ENCODE measurements at places on chromosomes 12 and 14. TPM values are rescaled to one million over a fixed set of nuclear protein-coding genes. Genes with fewer than 3 reads are reported as not detected.
A peak's percentile ranks its signal among the peaks of the same experiment; 100 is the strongest.

VRTN gene
- not detected for total RNA-seq

DNA sequence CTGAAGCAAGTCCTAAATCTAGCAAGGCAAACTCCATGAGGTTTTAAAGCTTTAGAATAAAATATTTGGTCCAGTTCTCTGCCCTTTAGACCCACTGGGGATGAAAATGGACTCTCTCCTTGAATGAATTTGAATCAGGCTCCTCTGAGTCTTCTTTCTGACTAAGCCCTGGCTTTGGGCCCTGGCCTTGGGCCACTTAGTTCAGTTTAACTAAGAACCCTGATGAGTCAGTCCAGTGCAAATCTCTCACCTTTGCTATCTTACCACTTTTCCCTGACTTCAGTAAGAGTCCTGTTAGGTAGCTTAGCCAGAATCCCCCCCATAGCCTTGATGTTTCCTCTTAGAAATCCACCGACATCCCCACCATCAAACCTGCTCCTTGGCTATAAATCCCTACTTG, 427.5 kb downstream of the SNAPC1 start:
- H3K36me3 ChIP-seq = no peaks in the 10 kb centered on the region
- H3K4me1 ChIP-seq = peaks cover 7% of the 10 kb centered on the region
- no peak overlapping the region for H3K27ac ChIP-seq
- peak; percentile 39 for DNase-seq
- no peak overlapping the region for H3K4me3 ChIP-seq

GRCh38 chr14:51449681-51450080, 202.0 kb upstream of the FRMD6 start:
- no peak for DNase-seq
- H3K27ac ChIP-seq = no peak overlapping the region
- no peak overlapping the region for H3K4me3 ChIP-seq
- H3K4me1 ChIP-seq = peaks cover 54% of the 10 kb centered on the region
- no peaks in the 10 kb centered on the region for H3K36me3 ChIP-seq

- no peak overlapping the region for H3K27ac ChIP-seq
- no peak overlapping the region for H3K4me3 ChIP-seq
- no peak for DNase-seq
Measured at GRCh38 chr14:106491851-106492250, 965.5 kb downstream of the TMEM121 start.

ALDH1L2 gene
- total RNA-seq = 39.8 TPM

TMCC3 gene
- not detected for total RNA-seq

DNA sequence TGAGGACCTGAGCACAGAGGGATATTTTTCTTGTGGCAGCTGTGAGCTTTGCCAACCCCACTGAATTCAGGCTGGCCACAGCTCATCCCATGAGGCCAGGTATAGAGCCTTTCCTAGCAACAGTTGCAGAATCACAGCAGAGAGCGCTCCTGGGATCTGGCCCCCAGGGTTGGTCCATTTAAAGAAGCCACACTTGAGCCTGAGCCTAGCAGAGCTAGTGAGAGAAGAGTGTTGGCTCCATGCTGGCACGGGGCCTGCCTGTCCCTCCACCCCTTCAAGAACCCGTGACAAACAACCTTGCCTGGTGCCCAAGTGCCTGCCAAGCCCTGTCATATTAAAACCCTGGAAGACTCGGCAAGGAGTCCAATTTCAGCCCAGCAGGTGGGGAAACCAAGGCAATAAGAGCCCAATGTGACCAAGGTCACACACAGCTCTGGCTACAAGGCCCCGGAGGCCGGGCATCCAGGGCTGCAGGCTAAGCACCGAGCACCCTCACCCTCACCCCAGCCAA, 91.6 kb downstream of the LRRC74A start:
- H3K4me3 ChIP-seq = peak overlapping the region; percentile 78
- DNase-seq = no peak
- peak overlapping the region; percentile 99 for H3K27ac ChIP-seq

DNA sequence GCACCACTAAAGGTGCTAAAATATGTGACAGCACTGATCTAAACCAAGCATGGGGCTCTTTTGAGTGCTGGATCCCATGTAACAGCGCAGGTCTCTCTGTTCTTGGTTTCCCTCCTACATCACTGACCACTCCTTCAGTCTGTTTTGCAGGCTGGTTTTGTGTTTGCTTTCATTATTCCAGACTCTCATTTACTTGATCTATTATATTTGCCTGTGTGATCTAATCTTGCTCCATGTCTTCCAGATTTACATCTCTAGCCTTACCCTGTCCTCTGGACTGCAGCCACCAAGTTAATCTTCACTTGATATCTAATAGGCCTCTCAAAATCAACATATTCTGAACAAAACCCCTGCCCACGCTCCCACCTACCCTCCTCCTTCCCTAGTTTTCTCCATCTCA, 8.6 kb downstream of the GLIPR1 start:
- peaks cover 31% of the 10 kb centered on the region for H3K36me3 ChIP-seq
- no peaks in the 10 kb centered on the region for H3K27me3 ChIP-seq
- peaks cover 67% of the 10 kb centered on the region for H3K4me1 ChIP-seq
- H3K27ac ChIP-seq = peak overlapping the region; percentile 80

HHIPL1 gene
- total RNA-seq = 1.2 TPM

CCDC198 gene
- not detected for total RNA-seq

- no peak overlapping the region for H3K4me3 ChIP-seq
- H3K36me3 ChIP-seq = no peaks in the 10 kb centered on the region
- H3K27me3 ChIP-seq = peaks cover 3% of the 10 kb centered on the region
Measured at GRCh38 chr12:44223736-44224135, 387.9 kb downstream of the TMEM117 start.

HCAR2 gene
- not detected for total RNA-seq

GRCh38 chr12:32490801-32491200, 91.4 kb downstream of the FGD4 start:
- no peak overlapping the region for H3K4me3 ChIP-seq
- no peak for DNase-seq
- H3K27ac ChIP-seq = no peak overlapping the region
- peaks cover 4% of the 10 kb centered on the region for H3K27me3 ChIP-seq
- no peaks in the 10 kb centered on the region for H3K4me1 ChIP-seq

IFNG-AS1 gene
- total RNA-seq = not detected

- H3K4me3 ChIP-seq = no peak overlapping the region
- no peak for DNase-seq
- peaks cover 21% of the 10 kb centered on the region for H3K4me1 ChIP-seq
- no peaks in the 10 kb centered on the region for H3K36me3 ChIP-seq
- H3K27me3 ChIP-seq = no peaks in the 10 kb centered on the region
Measured at GRCh38 chr12:123442774-123443173, 6.3 kb upstream of the RILPL2 start.

GRCh38 chr12:102023343-102023930, 38.4 kb downstream of the WASHC3 start:
- H3K4me3 ChIP-seq = no peak overlapping the region
- DNase-seq = peak; percentile 22
- peak overlapping the region; percentile 52 for H3K27ac ChIP-seq

DNA sequence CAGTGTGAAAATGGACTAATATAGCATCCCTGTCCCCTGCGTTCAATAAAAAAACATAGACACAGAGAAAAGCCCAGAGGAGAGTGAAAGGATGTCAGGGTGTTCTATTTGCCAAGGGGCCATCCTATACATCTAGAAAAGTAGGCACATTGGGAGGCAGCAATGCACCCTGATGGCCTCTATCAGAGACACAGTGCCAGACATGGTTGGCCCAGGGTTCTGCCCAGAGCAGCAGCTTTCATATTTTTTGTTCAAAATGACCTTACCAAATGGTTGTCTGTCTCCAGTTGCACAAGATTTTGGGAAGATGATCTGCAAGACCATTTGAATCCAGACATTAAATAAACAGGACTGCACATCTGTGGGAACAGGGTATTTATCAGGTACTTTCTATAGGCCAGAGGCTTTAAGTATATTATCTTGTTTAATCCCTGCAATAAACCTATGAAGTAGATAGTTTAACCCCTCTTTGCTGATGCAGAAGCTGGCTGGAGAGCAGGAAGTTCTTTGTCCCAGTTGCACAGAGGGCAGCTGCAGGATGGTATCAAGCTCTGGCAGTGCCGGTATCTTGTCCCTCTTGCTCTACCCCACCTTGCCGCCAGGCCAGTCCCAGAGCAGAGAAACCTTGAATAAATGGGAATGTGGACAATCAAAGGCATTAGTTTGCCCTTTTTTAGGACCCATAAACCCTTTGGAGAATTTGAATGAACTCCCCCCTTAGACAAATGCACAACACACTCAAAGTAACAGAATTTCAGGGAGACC, 171.8 kb upstream of the PWP1 start:
- H3K36me3 ChIP-seq = no peaks in the 10 kb centered on the region
- no peak overlapping the region for H3K4me3 ChIP-seq
- DNase-seq = no peak
- no peaks in the 10 kb centered on the region for H3K27me3 ChIP-seq

- DNase-seq = no peak
- H3K4me3 ChIP-seq = no peak overlapping the region
- H3K36me3 ChIP-seq = no peaks in the 10 kb centered on the region
- H3K27me3 ChIP-seq = no peaks in the 10 kb centered on the region
Measured at GRCh38 chr14:58177125-58177524, 22.8 kb upstream of the ACTR10 start.

DNA sequence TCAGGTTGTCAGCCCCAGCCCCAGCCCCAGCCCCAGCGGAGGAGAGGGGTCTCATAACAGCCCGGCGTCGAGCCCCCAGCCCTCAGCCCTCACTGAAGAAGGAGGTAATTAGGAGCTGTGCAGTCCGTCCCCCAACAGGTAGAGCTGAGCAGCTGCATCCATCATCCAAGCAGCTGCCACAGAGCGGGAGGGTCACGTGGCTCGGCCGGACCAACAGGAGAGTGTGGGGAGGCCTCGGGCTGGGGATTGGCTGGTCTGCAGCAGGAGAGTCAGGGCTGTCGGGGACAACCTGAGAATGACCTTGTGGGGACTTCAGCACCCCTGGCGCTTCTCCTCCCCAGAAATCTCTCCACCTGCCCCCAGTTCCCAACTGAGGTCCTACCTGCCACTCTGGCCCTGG, 29.6 kb downstream of the SMUG1 start:
- no peaks in the 10 kb centered on the region for H3K36me3 ChIP-seq
- no peak overlapping the region for H3K27ac ChIP-seq
- DNase-seq = no peak
- H3K4me3 ChIP-seq = no peak overlapping the region
- H3K4me1 ChIP-seq = no peaks in the 10 kb centered on the region

DNA sequence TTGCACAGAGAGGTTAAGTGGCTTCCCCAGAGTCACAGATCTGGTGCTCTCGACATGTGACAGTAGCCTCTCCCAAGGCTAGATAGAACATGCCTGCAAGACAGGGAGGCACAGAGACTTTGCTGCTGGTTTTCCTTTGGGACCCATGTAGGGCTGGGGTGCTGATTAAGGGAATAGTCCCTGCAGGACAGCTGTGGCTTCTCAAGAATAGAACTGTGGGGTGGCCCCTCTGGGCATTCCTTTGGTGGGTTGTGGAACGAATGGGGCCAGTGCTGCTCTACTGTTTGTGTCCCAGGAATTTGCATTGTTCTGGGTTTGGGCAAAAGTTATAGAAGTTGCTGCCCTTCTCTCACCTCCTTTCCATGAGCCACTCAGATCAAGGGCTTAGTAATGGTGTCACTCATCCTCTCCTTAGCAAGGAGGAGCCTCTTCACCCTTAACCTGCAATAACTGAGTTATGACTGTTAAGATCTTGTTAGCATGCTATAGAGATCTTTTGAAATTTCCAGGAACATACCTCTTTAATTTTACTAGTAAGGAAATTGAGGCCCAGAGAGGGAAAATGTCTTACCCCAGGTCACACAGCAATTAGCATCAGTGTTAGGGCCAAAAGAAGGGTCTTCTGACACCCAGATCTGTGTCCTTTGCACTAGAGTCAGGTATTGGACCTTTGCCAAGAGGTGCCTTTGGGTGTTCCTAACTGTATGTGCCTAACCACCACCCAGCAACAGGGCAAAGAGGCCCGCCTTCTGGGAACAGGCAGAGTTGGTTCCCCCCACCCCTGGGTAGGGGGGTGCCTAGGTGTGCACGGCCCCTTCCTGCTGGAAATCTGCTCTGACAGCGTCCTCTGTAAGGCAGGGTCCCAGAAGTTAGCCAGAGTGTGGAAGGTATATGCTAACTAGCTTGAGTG, 31.4 kb downstream of the CD9 start:
- peaks cover 2% of the 10 kb centered on the region for H3K27me3 ChIP-seq
- H3K27ac ChIP-seq = peak overlapping the region; percentile 26
- peaks cover 39% of the 10 kb centered on the region for H3K4me1 ChIP-seq
- peaks cover 6% of the 10 kb centered on the region for H3K36me3 ChIP-seq

DNA sequence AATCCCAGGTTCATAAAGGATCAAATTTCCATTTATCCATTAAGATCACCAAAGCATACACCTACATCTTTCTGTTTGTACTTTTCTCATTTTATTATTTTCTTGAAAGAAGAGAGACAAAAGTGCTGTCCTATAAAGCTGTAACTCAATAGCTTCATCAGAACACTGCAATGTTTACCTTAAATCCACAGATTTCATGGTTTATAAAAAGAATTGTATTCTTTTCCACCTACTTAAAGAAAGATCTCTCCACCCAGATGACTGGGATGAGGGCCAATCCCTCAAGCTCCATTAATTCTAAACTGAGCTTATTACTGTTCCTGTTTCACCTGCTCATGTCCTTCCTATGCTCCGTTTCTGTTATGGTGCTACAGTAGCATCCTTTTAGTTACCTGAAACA, 470.6 kb downstream of the BCAT1 start:
- no peaks in the 10 kb centered on the region for H3K4me1 ChIP-seq
- H3K27me3 ChIP-seq = no peaks in the 10 kb centered on the region
- no peak overlapping the region for H3K4me3 ChIP-seq
- no peaks in the 10 kb centered on the region for H3K36me3 ChIP-seq

DNA sequence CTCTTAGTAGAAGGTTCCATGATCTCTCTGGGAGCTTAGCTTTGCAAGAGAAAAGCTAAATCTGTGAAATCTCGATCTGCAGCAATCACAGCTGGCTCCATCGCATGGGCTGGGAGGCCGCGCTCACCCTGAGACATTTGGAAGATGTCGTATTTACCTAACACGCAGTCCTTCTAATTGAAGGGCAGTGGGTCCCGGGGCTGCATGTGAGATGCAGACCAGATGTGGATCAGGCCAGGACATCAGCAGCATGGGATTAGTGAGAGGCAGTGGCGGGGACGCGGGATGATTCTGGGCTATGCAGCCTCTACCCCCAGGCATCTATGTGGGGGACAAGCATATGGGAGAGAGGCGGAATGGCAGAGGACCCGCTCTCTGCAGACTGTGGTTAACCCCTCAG, 312.4 kb upstream of the RTL1 start:
- H3K27me3 ChIP-seq = peaks cover 20% of the 10 kb centered on the region
- H3K4me1 ChIP-seq = no peaks in the 10 kb centered on the region
- no peak overlapping the region for H3K4me3 ChIP-seq
- no peak for DNase-seq
- no peak overlapping the region for H3K27ac ChIP-seq

- peak overlapping the region; percentile 93 for H3K27ac ChIP-seq
- peaks cover 63% of the 10 kb centered on the region for H3K4me1 ChIP-seq
- DNase-seq = peak; percentile 96
- peaks cover 61% of the 10 kb centered on the region for H3K36me3 ChIP-seq
Measured at GRCh38 chr12:110039085-110039807, 9.1 kb downstream of the C12orf76 start.

- peak; percentile 34 for DNase-seq
- H3K27me3 ChIP-seq = peaks cover 28% of the 10 kb centered on the region
- H3K27ac ChIP-seq = no peak overlapping the region
- no peaks in the 10 kb centered on the region for H3K36me3 ChIP-seq
- H3K4me3 ChIP-seq = no peak overlapping the region
Measured at GRCh38 chr12:56931474-56931978, 2.7 kb downstream of the SDR9C7 start.

- DNase-seq = no peak
- H3K4me3 ChIP-seq = no peak overlapping the region
- H3K36me3 ChIP-seq = no peaks in the 10 kb centered on the region
- no peaks in the 10 kb centered on the region for H3K4me1 ChIP-seq
- no peak overlapping the region for H3K27ac ChIP-seq
Measured at GRCh38 chr14:92207012-92207927, 85.5 kb downstream of the CPSF2 start.

GRCh38 chr12:5614256-5614655, 182.3 kb downstream of the NTF3 start:
- no peaks in the 10 kb centered on the region for H3K36me3 ChIP-seq
- no peak overlapping the region for H3K4me3 ChIP-seq
- H3K27ac ChIP-seq = no peak overlapping the region
- no peaks in the 10 kb centered on the region for H3K4me1 ChIP-seq
- no peak for DNase-seq

Data from HFFc6 (cell line).